Large intestine (tissue), 12 donors: ENCODE measurements at places on chromosomes 3 and 15. TPM values are rescaled to one million over a fixed set of nuclear protein-coding genes. Genes with fewer than 3 reads are reported as not detected.

Gene GCSAM
- 3.7 TPM for polyA plus RNA-seq

Gene SH2D7
- 2.6 TPM for polyA plus RNA-seq

DNA sequence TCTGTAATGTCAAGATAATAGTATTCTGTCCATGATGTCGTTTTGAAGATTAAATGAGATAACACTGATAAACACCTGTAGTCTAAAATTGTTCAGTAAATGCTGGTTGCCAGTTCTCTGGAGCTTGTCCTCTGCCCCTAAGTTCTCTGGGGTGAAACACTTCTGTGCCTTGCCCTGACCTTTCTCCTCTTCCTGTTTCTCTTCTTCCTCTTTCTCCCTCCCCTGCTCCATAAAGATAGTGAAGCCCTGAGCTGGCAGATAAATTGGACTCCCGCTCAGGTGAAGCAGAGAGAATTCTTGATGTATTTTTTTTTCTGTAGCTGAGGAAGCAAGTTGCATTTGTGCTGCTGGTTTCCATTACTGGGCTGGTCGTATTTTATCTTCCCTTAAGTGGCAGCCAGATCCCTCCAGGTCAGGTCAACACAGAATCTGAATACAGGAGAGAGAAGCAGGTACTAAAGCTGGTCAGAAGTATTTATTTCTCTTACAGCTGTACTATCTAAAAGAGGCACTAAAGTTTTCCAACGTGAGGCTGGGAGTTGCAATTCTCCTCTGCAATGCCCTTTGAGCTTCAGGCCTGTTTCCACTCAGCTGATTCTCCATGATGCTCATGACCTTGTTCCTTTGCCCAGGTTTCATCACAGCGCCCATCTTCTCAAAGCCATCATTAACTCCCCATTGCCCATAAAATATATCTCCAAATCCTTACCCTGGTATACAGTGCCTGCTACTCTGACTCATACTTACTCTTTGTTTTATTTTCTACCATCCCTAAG, 319.3 kb upstream of the CFAP20DC start:
- peak; percentile 75 for DNase-seq

Gene CX3CR1
- 2.8 TPM for polyA plus RNA-seq

- DNase-seq, result no peak
Measured at GRCh38 chr15:39670687-39671086, 89.8 kb downstream of the THBS1 start.

DNA sequence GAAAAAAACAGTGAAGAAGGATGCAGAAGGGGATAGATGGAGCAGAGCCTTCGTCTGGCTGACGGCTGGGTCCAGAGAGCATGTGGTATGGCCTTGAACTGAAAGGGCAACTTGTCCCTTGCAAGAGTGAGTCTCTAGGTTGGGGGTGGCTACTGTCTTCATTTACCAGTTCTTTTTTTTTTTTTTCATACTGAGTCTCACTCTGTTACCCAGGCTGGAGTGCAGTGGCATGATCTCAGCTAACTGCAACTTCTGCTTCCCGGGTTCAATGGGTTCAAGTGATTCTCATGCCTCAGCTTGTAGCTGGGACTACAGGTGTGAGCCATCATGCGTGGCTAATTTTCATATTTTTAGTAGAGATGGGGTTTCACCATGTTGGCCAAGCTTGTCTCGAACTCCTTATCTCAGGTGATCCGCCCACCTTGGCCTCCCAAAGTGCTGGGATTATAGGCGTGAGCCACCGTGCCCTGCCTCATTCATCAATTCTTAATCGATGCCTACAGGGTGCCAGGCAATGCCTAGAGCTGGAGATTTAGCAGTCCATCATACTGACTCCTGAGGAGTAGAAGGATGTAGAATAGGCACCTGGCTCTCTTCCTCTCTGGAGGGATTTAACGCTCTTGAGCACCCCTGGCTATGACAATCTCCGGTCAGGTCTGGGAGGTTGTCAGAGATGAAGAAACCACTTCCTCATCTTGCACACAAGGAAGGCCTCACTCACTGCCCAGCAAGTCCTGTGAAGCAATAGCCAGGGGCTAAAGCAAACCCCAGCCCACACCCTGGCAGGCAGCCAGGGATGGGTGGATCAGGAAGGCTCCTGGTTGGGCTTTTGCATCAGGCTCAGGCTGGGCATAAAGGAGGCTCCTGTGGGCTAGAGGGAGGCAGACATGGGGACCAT, at the start of gene CAMP:
Gene CAMP, plus strand, starts transcription at position 880 of the 898 bp plus-strand sequence. Its CDS starts 17 bp downstream, at position 897.
- no peak for DNase-seq

- no peak for DNase-seq
Measured at GRCh38 chr3:166554023-166554422, 716.8 kb upstream of the BCHE start.

GRCh38 chr15:94965593-94965992, 734.2 kb downstream of the MCTP2 start:
- no peak for DNase-seq

Gene SCAANT1
- 1.8 TPM for polyA plus RNA-seq

Gene AADACL2
- 0.01 TPM for polyA plus RNA-seq

- DNase-seq, result no peak
Measured at GRCh38 chr15:72170691-72171090, 26.9 kb downstream of the GRAMD2A start.

- no peak for DNase-seq
Measured at GRCh38 chr3:39971559-39972031, 162.2 kb downstream of the MYRIP start.

- DNase-seq, result no peak
Measured at GRCh38 chr3:138940446-138940845, 6.5 kb downstream of the FOXL2 start.

DNA sequence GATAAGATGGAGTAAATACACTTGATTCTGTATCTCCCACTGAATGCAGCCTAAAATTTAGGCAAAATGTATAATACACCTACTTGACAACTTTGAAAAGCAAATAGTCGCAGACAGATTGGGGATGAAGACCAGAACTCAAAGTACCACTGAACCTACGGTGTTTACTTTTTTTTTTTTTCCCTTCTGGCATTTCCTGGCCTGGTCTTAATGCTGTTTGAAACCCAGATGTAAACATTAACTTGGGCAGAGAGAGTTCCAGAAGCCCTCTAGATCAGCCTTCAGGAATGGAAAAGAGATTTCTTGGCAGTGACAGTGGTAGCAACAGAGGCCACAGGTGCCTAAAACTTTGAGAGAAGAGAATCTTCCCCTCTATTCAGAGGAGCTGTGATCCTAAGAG, 27.8 kb downstream of the ALPK3 start:
- DNase-seq, result no peak

Gene GRK7
- not detected for polyA plus RNA-seq
